ENCODE measurements at places on chromosomes 5 and 9.

DNA sequence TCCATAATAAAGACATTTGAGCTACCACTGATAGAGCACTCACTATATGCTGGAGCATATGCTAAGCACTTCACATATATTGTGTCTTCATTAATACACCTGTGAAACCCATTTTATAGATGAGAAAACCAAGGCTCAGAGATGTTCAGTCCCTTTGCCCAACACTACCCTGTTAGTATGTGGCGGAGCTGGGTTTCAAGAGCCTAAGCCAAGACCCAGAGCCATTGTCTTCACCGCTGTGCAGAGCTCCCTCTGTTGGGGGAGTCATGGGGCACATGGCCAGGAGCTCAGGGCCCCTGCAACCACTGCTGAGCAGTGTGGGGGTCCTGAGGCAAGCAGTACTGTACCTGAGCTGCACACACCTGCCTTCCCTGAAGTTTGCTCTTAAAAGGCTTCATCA lies 37.3 kb upstream of the SLC25A51 start:
- no peak for DNase-seq

GRCh38 chr5:6492934-6493333 lies 44.3 kb downstream of the UBE2QL1 start:
- no peak for DNase-seq

DNA sequence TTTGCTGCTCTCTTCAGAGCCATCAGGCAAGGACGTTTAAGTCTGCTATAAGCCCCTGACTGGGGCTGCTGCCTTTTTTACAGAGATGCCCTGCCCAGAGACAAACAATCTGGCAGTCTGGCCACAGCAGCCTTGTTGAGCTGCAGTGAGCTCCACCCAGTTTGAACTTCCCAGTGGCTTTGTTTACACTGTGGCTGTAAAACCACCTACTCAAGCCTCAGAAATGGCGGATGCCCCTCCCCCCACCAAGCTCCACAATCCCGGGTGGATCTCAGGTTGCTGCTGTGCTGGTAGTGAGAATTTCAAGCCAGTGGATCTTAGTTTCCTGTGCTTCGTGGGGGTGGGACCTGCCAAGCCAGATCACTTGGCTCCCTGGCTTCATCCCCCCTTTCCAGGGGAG lies 59.7 kb upstream of the SNCAIP start:
- DNase-seq = no peak

DNA sequence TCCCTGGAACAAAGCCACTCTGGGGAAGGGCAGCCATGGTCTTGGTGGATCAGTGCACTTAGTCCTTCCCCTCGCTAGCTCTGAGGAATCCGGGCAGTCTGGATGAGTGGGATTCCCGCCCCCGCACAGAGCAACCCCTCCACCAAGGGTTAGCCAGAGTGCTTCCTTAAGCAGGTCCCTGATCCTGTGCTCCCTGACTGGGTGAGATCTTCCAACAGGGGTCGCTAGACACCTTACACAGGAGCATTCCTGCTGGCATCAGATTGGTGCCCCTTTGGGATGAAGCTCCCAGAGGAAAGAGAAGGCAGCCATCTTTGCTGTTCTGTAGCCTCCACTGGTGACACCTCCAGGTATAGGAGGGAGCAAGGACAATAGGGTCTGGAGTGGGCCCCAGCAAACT lies 228.8 kb downstream of the AP3B1 start:
- DNase-seq = no peak

DNA sequence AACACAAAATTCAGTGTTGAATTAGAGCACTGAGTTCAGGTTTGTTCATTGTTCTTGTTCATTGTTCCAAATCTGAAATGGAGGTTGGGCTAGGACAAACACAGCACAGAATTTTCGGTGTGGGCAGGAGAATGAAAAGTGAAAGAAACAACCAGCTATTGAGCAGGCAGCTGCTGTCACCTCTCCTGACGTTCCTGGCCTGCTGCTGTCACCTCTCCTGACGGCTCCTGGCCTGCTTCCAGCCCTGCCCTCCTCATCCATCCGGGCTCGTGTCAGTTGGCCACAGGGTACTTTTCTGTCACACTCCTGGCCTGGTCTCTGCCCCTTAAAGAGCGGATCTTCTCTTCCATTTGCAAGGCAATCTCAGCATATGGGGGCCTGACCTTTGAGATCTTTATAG lies 45.2 kb upstream of the CKMT2 start:
- DNase-seq = no peak

DNA sequence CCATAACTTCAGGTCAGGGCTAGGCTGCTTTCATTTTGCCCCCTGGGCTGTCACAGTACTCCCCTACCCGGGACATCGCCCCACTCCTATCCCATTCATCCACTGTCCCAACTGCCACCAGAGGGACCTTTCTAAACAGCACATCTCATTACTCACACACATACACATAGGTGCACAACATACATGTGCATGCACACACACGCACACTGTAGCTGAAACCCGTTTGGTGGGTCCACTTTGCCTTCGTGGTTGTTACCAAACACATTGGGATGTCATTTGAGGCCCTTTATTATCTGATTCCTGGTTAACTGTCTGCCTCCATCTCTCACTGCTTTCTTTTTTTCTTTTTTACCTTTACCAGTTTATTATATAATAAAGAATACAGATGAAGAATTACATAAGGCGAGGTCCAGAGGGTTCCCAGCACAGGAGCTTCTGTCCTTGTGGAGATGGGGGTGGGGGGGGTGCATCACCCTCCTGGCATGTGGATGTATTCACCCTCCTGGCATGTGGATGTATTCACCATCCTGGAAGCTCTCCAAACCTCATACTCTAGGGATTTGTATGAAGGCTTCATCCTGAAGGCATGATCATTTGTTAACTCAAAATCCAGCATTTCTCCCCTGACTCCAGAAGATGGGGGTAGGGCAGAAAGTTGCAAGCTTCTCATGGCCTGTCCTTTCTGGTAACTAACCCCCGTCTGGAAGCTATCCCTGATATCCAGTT lies 186.0 kb downstream of the GOLPH3 start:
- no peak for DNase-seq

DNA sequence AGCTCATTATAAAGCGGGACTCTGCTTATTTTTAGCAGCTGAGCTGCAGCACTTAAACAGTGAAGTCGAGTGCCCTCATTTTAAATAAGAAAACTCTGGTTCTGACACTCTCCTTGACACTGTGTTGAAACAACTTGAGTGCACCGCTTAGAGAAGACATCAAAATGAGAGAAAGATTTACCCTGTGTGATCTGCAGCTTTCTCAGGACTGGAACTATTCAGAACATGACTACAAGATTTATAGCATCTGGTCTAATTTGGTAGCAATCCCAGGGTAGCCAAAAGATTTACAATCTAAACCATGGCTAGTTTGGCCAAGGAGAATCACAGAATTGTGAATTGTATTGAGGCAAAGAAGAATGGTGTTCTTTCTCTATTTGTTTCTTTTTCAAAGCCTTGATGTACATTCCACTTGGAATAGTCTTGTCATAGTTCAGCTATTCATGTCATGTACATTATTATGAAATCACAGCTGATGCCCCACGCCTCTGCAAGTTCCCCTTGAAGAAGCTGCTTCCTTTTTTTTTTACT lies 38.7 kb downstream of the PLEKHG4B start:
- no peak for DNase-seq
